ENCODE measurements at places on chromosomes 6 and 20.

- no peak for DNase-seq
These were observed 39.7 kb downstream of the MAP3K5 start for GRCh38 chr6:136752554-136752953.

DNA sequence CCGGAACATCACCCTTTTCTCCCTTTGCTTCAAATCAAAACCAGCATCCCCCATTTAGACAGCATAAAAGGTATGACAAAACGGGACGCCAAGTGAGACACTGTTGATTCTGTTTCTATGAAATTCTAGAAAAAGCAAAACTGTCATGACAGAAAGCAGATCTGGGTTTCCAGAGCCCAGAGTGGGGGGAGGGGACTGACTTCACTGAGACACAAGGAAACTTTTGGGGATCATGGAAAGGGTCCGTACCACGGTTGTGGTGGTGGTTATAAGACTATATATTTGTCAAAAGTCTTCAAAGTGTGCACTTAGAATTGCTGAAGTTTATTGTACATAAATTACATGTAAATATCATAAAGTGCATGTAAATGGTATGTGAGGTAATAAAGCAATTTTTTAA, 82.6 kb downstream of the SLC22A3 start:
- no peak for DNase-seq

GRCh38 chr20:61628901-61629601, 377.0 kb downstream of the CDH4 start:
- no peak for DNase-seq

DNA sequence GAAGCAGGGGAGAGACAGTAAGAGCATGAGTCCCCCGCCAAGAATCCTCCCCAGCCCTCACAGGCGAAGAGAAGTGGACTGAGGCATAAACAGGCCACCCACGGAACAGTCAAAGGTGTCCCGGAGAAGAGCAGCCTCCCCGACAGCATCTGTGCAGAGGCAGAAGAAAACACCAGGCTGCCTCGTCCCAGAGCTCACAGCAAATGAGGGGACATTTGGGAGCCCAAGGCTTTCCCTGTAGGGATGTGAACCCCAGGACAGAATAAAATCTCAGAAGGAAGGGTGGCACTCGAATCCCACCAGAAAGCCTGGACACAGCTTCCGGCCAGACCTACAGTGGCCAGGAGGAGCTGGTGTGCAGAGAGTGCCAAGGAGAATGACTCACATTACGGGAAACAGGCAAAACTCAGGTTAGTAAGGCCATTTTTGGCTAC, 90.4 kb downstream of the DLL1 start:
- no peak for DNase-seq

DNA sequence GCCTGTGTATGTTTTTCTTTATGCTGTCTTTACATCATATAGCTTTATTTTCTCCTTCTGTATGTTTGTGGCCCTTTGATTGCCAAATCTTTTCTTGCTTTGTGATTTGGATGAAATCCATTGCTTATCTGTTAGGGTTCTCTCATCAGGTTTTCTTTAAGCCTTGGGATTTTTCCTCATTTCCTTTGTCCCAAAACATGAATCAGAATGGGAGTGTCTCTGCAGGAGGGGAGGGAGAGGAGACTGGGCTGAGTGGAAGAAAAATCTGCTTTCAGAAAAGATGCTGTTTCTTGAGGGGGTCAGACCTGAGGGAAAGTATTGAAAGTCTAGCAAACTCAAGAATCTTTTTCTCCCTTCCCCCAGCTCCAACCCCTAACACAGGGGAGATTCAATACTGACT, 758.0 kb upstream of the MMS22L start:
- DNase-seq, result no peak
